NCI-H526 treated with DMSO at 0.1 percent for 48 hours (cell line): ENCODE measurements at places on chromosomes 4 and X.

DNA sequence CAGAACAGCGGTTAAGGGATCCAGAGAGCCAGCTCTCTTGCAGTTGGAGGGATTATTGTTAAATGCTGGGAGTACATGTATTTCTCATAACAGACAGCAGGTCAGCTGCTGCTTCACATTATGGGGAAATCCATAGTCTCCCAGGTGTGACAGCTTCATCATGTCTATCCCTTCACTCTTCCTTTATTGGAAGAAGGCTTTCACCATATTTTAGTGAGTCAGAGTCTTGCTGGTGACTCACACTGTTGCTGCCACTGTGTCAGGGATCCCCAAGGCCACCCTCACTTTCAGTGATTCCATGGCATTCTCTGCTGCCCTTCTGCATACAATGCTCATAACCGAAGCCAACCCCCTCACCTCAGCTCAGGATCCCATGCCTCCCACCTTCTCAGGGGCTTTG is 32.9 kb upstream of the PAGE5 start:
- DNase-seq = no peak

DNA sequence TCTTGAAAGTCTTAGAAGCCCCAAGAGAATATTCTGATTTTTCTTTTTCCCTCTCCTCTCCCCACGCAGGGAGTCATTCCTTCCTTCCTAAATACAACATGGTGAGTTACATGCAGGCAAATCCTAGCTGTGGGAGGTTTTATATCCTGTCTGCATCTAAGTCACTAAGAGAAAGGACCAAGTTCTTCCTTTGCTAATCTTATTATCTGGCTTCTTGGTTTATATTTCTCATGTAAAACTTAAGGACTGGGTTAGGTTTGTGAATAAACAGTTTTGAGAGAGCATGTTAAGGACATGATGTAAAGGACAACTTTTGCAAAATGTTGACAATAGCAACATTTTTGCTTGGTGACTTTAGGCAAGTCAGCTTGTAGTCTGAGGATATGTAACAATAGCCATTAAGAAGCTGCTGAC is 5.1 kb upstream of the CXCL9 start:
- no peak for DNase-seq

DNA sequence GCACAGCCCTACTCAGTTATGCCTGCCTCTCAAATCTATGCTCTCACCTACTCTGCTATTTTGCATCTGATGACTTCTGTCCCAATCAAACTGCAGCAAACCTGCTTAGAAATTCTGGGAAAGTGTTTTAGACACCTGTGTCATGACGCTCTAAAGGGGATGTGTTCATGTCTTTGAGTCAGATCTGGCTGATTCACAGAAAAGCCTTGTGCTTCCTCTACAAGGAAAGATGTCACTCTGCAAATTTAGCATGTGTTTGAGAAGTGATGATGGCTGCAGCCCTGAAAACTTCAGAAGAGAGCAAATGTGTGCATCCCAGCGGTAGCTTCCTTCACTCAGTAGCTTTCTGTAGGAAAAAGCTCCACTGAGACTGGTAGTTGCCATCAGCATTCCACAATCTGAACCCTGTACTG is 235.4 kb downstream of the MGST2 start:
- no peak for DNase-seq

DNA sequence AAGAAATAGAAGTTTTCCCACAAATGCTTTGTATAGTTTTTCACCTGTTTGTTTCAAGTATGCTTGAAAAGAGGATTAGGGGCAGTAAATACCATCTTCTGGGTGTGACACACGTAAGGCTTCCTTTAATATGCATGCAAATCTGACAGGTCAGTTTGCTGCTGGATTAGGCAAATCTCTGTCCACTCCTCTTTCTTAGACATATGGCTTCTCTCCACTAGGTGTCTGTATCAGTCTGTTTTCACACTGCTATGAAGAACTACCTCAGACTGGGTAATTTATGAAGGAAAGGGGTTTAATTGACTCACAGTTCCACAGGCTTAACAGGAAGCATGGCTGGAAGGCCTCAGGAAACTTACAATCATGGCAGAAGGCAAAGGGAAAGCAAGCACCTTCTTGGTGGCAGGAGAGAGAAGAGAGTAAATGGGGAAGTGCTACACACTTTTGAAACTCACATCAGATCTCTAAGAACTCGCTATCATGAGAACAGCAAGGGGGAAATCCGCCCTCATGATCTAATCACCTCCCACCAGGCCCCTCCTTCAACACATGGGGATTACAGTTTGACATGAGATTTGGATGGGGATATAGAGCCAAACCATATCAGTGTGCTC is 66.9 kb downstream of the TAB3 start:
- DNase-seq = peak; percentile 53

DNA sequence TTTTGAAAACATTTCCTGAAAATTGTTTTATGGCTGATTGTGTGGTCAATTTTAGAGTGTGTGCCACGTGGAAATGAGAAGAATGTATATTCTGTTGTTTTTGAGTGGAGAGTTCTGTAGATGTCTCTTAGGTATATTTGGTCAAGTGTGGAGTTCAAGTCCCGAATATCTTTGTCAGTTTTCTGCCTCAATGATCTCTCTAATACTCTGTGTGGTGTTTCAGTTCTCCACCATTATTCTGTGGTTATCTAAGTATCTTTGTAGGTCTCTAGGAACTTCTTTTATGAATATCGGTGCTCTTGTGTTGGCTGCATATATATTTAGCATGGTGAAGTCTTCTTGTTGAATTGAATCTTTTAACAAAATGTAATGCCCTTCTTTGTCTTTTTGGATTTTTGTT is 113.3 kb downstream of the LINC00632 start:
- no peak for DNase-seq

GRCh38 chr4:37890801-37891259 is at the start of gene TBC1D1:
TBC1D1 (plus strand) TSS chr4:37891084; CDS start chr4:37902096, 11,012 bp downstream.
- no peak for DNase-seq

DNA sequence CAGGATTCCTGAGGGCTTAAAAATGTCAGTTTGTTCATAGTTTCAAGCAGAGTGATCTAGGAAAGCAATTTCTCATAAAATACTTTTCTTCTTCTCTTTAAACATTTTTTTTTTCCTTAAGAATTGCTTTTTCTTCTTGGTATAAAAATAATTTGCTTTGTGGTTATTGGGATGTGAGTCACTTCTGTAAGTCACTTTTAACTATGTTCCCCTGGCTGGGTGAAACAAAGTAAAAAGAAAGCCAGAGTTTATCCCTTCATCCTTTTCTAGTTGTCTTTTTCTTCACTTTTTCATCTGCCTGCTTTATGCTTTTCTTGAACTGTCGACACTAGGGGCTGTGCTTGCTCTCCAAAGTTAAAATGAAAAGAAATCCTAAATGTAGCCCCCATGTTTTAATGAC is 33.5 kb downstream of the ARSJ start:
- DNase-seq = peak; percentile 33

DNA sequence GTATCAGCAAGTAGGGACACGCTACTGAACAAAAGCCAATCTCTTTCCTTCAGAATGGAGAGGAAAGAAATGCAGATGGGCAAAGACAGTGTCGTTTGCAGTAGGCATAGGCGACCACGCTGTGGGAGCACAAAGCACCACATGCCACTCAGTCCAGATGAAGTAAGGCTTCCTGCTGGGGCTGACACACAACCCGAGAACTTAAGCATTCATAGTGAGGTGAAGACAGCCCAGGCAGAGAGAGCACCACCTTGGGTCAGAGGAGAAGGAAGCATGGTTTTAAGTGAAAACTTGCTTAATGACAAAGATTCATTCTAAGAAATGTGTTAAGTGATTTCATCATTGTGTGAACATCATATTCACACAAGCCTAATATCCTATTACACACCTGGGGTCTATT is 238.8 kb downstream of the MGST2 start:
- no peak for DNase-seq

DNA sequence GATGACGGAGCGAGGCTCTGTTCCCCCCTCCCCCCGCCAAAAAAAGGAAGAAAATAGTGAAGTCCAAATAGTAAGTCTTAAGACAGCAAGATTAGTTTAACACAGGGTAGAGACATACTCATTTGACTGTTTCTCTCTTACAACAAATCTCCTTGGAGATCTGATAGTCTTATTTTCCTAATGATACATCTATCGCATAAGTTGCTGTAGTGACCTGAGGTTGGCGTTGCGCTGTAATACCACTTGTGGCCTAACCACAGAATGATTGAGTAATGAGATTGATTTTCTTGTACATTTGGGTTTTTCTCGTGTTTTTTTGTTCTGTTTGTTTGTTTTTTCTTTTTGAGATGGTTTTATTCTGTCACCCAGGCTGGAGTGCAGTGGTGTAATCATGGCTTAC is 27.2 kb downstream of the OCIAD1 start:
- no peak for DNase-seq
